NCI-H146 (cell line): ENCODE measurements at places on chromosomes 6 and 20.

- DNase-seq, result no peak
Observed at GRCh38 chr6:64948261-64948660, 758.8 kb downstream of the EYS start.

DNA sequence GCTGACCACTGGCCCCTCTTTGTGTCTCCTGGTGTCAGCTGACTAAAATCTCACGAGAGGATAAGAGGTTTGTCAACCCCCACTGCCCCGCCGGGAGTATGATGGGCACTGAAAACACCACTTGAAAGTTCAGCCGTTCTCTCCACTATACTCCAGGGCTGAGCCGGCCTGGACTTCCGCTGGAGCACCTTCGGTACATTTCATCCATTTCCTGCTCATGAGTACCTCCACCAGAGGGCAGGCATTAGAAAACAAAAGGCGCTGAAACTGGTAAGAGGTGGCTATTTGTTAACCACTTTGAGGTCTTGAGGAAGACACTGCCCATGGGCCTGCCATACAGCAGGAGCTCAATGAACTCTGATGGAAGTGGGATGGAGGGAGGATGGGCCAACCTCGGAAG is 17.9 kb upstream of the ANKRD60 start:
- DNase-seq, result no peak

DNA sequence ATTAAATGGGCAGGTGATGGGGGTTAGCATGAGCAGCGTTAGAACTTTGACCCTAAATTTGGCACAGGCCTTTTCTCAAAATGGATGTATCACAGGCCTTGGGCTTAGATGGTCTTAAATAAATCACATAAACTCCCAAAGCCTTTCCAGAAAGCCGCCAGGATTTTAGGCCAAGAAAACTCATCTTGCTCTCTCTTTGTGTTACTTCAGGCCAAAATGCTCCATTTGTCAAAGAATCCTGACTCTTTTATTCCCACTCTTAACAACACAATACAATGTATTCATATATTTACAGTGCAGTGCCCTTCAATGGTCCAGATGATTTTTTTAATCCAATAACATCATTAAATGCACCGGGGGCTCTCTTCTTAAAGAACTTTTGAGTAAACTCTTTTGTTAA is 5.9 kb upstream of the TCP11 start:
- no peak for DNase-seq

DNA sequence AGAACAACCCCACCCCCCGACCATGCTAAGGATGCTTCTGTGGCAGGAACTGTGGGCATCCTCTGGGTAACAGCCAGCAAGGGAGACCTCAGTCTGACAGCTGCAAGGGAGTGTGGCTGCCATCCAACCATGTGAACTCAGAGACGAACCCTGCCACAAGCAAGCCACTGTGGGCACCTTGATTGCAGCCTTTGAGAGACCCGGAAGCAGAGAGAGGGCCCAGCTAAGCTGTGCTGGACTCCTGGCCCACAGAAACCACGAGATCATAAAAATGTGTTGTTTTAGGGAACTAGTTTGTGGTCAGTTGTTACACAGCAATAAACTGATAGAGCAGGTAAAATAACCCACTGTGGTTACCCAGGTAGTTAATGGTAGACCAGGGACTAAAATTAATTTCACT is 414.6 kb downstream of the CDH26 start:
- DNase-seq, result no peak

DNA sequence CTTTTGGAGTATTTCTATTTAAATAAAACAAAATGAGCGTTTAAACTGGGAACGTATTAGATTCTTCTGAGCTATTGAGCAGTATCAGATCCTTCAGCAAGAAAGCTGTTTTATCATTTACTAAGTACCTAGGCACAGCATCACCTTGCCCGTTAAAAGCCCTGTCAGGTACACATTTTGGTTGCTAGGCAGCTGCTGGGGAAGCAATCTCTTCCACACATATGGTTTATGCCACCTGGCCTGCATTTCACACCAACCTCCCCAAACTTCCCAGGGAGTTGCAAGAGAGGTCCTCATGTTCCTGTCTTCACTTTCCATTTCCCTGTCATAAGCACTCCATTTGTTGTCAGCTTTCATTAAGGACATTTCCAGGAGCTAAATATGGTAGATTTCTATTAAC is 400.1 kb downstream of the PLCB1 start:
- peak; percentile 26 for DNase-seq

GRCh38 chr6:111750753-111751673 is 122.2 kb downstream of the FYN start:
- no peak for DNase-seq

DNA sequence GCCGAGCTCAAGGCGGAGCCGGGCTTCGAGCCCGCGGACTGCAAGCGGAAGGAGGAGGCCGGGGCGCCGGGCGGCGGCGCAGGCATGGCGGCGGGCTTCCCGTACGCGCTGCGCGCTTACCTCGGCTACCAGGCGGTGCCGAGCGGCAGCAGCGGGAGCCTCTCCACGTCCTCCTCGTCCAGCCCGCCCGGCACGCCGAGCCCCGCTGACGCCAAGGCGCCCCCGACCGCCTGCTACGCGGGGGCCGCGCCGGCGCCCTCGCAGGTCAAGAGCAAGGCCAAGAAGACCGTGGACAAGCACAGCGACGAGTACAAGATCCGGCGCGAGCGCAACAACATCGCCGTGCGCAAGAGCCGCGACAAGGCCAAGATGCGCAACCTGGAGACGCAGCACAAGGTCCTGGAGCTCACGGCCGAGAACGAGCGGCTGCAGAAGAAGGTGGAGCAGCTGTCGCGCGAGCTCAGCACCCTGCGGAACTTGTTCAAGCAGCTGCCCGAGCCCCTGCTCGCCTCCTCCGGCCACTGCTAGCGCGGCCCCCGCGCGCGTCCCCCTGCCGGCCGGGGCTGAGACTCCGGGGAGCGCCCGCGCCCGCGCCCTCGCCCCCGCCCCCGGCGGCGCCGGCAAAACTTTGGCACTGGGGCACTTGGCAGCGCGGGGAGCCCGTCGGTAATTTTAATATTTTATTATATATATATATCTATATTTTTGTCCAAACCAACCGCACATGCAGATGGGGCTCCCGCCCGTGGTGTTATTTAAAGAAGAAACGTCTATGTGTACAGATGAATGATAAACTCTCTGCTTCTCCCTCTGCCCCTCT is 1.1 kb downstream of the CEBPB start:
- peak; percentile 84 for DNase-seq

- peak; percentile 44 for DNase-seq
Observed at GRCh38 chr6:166341977-166342348, 382 bp downstream of the SFT2D1 start.

DNA sequence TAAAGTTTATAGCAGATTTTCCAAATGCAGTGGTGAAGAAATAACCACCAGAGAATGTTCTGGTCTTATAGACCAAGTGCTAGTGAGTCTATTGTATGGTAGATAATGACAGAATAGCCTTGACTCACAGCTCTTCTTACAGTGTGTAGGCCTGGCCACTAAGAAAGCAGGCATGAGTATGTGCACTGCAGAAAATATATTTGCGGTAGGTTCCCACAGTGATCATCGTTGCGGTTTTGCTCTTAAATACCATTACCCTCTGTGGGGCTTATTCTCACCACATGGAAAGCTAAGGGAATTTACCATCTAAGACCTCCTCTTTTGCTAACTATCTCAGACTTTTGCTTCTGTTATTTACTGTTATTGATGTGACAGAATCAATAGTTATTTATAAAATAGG is 212.3 kb upstream of the SYNDIG1 start:
- DNase-seq, result no peak

DNA sequence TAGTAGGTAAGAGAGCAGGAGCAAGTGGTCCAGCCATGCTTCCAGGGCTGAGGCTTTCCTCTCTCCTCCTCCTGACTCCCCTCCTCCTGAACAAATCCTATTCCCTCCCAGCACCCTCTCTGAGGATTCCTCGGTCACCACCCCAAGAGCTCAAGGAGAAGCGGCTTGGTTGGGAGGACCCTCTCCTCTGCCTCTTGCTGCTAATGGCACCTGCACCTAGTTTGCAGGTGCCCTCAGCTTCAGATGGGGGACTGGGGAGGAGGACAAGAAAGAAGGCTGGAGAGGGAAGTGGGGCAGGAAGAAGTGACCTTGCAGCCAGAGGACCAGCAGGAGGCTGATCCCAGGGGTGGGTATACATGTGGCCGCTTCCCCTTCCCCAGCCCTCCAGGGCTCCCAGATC is 17.5 kb downstream of the NCR2 start:
- DNase-seq, result no peak

DNA sequence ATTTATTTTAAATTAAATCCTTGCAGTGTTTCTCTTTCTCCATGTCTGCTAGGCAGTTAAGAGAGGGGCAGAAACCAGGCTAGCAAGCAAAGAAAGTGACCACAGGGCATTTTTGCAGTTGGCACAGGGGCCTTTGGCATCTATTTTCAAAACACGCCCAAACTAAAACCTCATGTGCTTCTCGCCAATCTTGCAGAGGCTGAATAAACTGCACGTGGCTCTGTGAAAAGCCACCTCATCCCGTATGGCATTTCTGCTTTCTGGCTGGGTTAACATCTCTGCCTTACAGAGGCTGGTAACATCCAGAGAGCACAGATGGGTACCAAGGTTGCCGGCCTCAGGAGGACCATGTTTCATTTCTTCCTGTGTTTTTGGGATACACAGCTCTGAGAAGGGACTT is 54.6 kb downstream of the GJA10 start:
- no peak for DNase-seq

DNA sequence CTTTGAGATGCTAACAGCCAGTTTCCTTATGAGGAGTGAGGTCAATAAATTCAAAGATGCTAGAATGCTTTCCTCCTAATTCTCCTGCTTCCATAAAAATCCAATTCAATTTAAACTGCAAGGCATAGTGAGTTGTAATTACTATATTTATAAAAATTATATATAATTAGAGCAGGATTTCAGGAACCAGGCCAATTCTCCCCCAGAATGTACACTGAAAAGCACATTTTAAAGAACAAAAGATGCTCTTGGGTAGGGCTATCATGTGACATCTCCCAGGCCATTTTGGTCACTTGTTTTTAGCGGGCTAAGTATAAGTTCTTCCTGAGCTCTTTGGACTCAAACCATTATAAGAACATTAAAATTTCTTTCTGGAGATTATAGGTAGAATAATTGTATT is 195.7 kb upstream of the KCNG1 start:
- DNase-seq, result no peak

GRCh38 chr6:133193396-133193795 is 47.8 kb upstream of the EYA4 start:
- no peak for DNase-seq

GRCh38 chr6:166599205-166599604 is 12.7 kb upstream of the RAMACL start:
- DNase-seq, result no peak

GRCh38 chr6:142760152-142760551 is 184.8 kb downstream of the HIVEP2 start:
- DNase-seq, result no peak

- DNase-seq, result no peak
Observed at GRCh38 chr20:63005365-63005861, 1.4 kb downstream of the BHLHE23 start.

- DNase-seq, result no peak
Observed at GRCh38 chr20:34526466-34526865, 10.2 kb downstream of the DYNLRB1 start.

DNA sequence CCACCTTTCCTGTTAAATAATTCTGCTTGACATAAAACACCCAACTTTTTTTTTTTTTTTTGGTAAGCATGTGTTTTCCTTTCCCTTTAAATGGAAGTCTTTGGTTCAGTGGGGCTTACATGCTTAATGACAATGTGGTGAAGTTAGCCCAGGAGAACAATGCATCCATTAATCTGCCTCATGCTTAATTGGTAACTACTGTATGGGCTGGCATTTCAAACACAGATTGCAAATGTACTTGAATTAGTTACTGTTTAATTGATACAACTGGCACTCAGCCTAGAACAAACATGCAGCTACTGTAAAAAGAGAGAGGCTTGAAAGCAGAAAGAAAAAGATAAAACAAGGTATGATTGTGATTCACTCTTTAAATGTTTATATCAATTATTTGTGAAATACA is 483.6 kb upstream of the NOX3 start:
- DNase-seq, result peak; percentile 68

DNA sequence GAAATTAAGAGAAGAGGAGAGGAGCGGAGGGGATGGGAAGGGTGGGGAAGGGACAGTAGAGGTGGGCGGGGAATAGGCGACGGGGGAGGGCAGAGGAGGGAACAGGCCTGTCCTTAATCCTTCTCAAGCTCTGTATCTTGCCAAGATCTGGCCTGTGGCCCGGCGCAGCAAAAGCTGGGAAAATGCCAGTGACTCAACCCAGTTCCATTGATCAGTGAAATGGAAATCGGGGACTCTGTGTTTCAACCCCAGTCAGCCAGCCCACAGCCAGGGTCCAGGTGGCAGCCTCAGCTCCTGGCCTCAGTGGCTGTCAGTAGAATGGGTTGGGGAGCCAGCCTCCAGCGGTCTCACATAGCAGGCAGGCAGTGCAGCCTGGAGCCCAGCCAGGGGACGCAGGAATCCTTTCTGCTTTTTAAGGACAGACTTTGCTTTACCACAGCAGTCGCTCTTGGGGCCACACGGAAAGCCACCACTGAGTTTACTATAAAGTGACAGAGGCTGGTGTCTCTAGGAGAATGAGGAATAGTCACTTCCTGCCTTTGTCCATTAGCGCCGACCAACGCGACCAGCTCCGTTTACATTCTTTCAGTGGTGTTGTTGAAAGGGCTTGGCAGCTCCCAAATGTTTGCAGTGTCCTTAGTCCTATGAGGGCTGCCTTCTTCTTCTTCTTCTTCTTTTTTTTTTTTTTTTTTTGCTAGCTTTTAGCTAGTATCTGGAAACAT is 128.0 kb downstream of the RIN2 start:
- DNase-seq, result peak; percentile 22

DNA sequence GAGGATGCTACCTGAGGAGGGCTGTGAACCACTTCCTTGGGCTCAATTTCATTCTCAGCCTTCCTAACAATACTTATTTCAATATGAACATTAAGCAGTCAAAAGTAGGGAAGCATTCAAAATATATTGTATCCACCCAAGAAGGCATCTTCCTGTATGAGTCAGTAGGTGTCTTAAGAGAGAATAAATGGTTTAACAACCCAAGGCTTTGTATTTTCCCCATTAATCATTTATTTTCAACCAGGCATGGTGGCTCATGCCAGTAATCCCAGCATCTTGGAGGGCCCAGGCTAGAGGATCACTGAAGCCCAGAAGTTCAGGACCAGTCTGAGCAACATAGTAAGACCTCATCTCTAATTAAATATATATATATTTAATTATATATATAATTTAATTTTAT is 74.5 kb upstream of the MARCKS start:
- DNase-seq, result no peak
